ENCODE measurements at places on chromosomes 5 and 9. TPM values are rescaled to one million over a fixed set of nuclear protein-coding genes. Genes with fewer than 3 reads are reported as not detected.

- peaks cover 15% of the 10 kb centered on the region for H3K36me3 ChIP-seq
- peak overlapping the region; percentile 61 for H3K27ac ChIP-seq
Observed at GRCh38 chr9:113156880-113157279, 6.1 kb downstream of the SLC31A2 start.

- H3K4me3 ChIP-seq: no peak overlapping the region
- peaks cover 7% of the 10 kb centered on the region for H3K27me3 ChIP-seq
- DNase-seq: no peak
- H3K36me3 ChIP-seq: no peaks in the 10 kb centered on the region
- no peak overlapping the region for H3K27ac ChIP-seq
Observed at GRCh38 chr5:98982880-98983279, 54.1 kb upstream of the CHD1 start.

DNA sequence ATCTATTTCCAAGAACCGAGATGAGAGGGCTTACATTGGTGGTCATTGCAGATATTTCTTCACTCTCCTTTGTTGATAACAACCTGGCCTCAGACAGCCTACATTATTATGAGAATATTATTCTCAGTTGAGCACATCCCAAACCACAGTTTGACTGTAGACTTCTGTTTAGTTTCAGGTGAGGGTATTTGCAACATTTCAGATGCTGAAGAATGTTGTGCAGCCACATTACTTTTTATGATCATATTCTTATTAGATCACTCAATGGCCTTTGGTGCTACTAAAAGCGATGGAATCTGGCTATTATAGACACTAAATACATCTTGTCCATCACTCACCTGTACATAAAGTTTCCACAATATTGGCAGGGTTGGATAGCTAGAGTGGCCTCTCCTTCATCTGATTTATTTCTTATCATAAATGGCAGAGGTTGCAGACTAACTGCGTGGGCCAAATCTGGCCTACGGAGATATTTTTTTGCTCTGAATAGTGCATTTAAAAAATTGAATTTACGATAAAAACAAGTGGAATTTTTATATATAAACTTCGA lies 26.2 kb upstream of the RICTOR start:
- DNase-seq: no peak
- no peak overlapping the region for H3K4me3 ChIP-seq
- peaks cover 6% of the 10 kb centered on the region for H3K4me1 ChIP-seq
- H3K27ac ChIP-seq: no peak overlapping the region

RGP1 gene
- total RNA-seq: 17.0 TPM

PLEKHG4B gene
- not detected for total RNA-seq

All from activated T-helper 2 cell treated with anti-CD3 and anti-CD28 coated beads, Interferon-gamma antibody, Interleukin-2, Interleukin-4, amounts not matched to agents 10 μg/mL and 5 μg/mL and 100 μg/mL, durations not matched to agents 14 hours and 24 hours and 36 hours (primary cell).